Peyer's patch (tissue), 4 donors: ENCODE measurements at places on chromosomes 7 and 10. TPM values are rescaled to one million over a fixed set of nuclear protein-coding genes. Genes with fewer than 3 reads are reported as not detected.
A peak's percentile ranks its signal among the peaks of the same experiment; 100 is the strongest.

DNA sequence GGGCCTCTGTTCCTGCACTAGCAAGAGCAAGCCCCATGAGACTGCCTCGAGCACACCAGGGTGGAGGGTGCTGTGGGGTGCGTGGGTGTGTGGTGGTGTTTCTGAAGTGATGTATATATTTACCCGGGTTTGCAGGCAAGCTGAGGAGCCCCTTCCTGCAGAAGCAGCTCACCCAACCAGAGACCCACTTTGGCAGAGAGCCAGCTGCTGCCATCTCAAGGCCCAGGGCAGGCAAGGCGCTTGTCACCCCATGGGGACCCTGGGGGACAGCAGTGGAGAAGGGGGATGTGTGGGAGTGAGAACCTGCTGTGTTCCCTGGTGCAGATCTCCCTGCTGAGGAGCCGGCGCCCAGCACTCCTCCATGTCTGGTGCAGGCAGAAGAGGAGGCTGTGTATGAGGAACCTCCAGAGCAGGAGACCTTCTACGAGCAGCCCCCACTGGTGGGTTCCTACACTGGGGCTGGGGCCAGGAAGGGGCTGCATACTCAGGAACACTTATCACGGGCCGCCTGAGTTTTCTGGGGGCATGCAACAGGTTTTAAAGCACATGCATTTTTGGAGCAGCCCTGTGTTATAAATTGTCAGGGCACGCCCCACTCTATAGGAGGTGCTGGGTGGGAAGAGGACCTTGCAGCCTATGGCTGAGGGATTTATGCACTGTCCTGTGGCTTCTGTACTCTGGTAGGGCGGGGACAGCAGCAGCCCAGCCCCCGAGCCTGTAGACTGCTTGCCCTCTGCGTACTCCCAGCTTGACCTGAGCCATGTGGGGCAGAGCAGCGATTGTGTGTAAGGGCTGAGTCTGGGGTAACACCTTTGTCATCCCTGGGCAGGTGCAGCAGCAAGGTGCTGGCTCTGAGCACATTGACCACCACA lies 5.9 kb downstream of the PGAM2 start:
- DNase-seq: peak; percentile 81

GRCh38 chr7:4256286-4256685 lies 425.8 kb upstream of the FOXK1 start:
- no peak for DNase-seq

- DNase-seq: peak; percentile 76
These were observed 9.4 kb downstream of the LIMK1 start for GRCh38 chr7:74092964-74093471.

GRCh38 chr10:73168465-73168803 lies 515 bp downstream of the FAM149B1 start:
- DNase-seq: no peak

DNA sequence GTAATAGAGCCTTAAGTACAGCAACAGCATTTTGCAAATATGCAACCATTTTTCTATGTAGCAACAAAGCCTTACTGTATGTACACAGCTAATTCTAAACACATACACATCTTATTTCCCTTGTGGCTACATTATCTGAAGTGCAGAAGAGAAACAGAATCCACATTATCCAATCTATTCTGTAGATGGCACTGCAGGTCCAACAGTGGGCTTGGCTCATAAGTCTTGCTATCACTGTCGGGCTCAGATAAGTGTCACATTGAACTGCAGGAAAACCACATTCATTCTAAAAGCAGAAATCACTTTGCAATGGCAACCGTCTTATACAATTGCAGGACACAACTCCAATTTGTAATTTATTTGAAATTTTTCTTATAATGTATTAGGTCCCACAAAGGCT lies 109.8 kb upstream of the NOBOX start:
- DNase-seq: no peak

GRCh38 chr10:131816941-131817700 lies 83.7 kb upstream of the PPP2R2D start:
- DNase-seq: peak; percentile 26

DNA sequence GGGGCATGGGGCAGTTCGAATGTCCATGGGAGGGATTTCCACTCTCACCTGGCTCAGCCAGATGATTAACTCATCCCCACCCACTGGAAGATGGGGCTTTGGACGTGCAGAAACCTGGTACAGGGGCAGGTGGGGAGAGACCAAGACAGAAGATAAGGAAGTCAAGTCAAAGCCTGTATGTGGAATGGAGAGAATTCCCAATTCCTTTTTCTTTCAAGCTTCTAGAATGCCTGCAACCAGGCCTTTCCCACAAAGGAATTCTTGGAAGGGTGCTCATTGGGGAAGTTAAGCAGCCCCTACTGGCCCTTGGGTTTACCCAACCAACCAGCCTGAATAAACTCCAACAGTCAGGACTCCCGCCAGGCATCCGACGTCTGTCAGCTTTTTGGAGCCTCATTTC lies 39.1 kb downstream of the CCM2 start:
- DNase-seq: no peak

GRCh38 chr7:139720705-139721231 lies 57.0 kb downstream of the HIPK2 start:
- peak; percentile 67 for DNase-seq

- DNase-seq: no peak
These were observed 66.1 kb downstream of the GNA12 start for GRCh38 chr7:2777898-2778535.

DNA sequence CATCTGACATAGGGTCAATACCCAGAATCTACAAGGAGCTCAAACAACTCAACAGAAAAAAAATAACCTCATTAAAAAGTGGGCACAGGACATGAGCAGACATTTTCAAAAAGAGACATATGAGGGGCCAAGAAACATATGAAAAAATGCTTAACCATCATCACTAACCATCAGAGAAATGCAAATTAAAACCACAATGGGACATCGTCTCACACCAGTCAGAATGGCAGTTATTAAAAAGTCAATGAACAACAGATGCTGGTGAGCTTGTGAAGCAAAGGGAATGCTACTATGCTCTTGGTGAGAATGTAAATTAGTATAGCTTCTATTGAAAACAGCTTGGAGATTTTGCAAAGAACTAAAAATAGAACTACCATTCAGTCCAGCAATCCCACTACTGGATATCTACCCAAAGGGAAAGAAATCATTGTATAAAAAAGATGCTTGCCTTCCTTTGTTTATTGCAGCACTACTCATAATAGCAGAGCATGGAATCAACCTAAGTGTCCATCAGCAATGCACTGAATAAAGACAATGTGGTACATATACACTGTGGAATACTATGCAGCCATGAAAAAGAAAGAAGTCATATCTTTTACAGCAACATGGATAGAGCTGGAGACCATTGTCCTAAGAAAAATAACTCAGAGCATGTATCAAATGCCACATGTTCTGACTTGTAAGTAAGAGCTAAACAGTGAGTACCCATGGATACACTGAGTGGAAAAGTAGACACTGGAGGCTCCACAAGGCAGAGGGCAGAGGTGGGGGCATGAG lies 139.8 kb downstream of the ADARB2 start:
- DNase-seq: no peak

GRCh38 chr7:158997471-158997870 lies 141.1 kb downstream of the DYNC2I1 start:
- no peak for DNase-seq

DNA sequence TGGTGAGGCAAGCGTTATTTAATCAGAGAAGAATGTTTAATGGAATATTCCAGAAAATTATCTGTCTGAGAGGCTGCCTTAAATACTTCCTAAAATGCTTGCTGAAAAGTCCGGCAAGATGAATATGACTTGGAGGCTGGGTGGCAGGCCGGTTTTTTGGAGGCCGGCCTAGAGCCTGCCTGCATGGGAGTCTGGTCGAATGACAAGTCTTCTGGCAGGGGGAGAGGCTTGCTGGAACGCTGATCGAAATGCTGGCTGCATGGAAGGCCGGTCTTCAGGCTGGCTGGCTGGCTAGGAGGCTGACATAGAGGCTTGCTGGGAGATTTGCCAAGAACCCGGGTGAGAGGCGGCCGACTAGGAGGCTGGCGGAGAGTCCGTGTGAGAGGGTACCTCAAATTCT lies 135.7 kb downstream of the OR13A1 start:
- no peak for DNase-seq

- no peak for DNase-seq
These were observed 43.3 kb upstream of the ECHDC3 start for GRCh38 chr10:11698691-11699549.

Gene AGR2
- 282 TPM for total RNA-seq

Gene MYPN
- not detected for total RNA-seq

Gene TMEM225B
- total RNA-seq: not detected

Gene PON3
- 2.9 TPM for total RNA-seq

Gene GHRHR
- not detected for total RNA-seq

Gene MTPN
- total RNA-seq: 74.3 TPM

Gene SYCE1
- not detected for total RNA-seq
